ENCODE measurements at places on chromosomes 2 and 18. TPM values are rescaled to one million over a fixed set of nuclear protein-coding genes. Genes with fewer than 3 reads are reported as not detected.
A peak's percentile ranks its signal among the peaks of the same experiment; 100 is the strongest.

GRB14 gene
- total RNA-seq = not detected

SGPP2 gene
- 6.0 TPM for total RNA-seq

GRCh38 chr2:191691898-191692297 lies 14.0 kb downstream of the NABP1 start:
- H3K27ac ChIP-seq = no peak overlapping the region
- H3K4me3 ChIP-seq = no peak overlapping the region
- DNase-seq = no peak
- no peaks in the 10 kb centered on the region for H3K27me3 ChIP-seq
- peaks cover 4% of the 10 kb centered on the region for H3K36me3 ChIP-seq

- no peak for DNase-seq
- H3K36me3 ChIP-seq = no peaks in the 10 kb centered on the region
- no peaks in the 10 kb centered on the region for H3K27me3 ChIP-seq
- no peak overlapping the region for H3K27ac ChIP-seq
- no peak overlapping the region for H3K4me3 ChIP-seq
Measured at GRCh38 chr2:231046916-231047273, 9.6 kb downstream of the C2orf72 start.

- no peaks in the 10 kb centered on the region for H3K36me3 ChIP-seq
- no peak for DNase-seq
- no peaks in the 10 kb centered on the region for H3K4me1 ChIP-seq
- H3K27me3 ChIP-seq = no peaks in the 10 kb centered on the region
- H3K4me3 ChIP-seq = no peak overlapping the region
Measured at GRCh38 chr2:237503201-237503600, 16.1 kb downstream of the MLPH start.

GRCh38 chr2:230660294-230661060 lies 52.2 kb upstream of the CAB39 start:
- no peaks in the 10 kb centered on the region for H3K36me3 ChIP-seq
- H3K27me3 ChIP-seq = no peaks in the 10 kb centered on the region
- DNase-seq = peak; percentile 66
- H3K4me3 ChIP-seq = no peak overlapping the region
- peak overlapping the region; percentile 52 for H3K27ac ChIP-seq

DNA sequence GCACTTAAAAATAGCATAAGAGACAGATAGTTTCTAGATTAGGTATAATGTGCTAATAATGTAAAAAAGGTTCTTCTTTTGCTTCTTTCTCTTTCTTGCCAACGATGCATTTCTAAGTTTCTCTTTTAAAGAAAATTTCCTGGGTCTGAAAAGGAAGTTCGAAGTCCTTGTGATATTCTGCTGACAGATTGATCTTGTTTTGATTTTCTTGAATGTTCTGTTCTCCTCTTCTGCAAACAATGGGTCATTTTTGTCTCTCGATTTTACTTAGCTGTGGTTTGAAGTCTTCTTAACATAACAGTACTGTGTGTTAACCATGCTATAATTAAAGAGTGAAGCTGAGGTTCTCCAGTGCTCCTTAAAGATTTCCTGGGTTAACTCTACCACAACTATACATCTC lies 61.1 kb upstream of the ACYP2 start:
- peak overlapping the region; percentile 23 for H3K4me3 ChIP-seq
- H3K27ac ChIP-seq = peak overlapping the region; percentile 84
- DNase-seq = peak; percentile 7
- no peaks in the 10 kb centered on the region for H3K27me3 ChIP-seq
- H3K4me1 ChIP-seq = peaks cover 12% of the 10 kb centered on the region
- H3K36me3 ChIP-seq = peaks cover 7% of the 10 kb centered on the region

DNA sequence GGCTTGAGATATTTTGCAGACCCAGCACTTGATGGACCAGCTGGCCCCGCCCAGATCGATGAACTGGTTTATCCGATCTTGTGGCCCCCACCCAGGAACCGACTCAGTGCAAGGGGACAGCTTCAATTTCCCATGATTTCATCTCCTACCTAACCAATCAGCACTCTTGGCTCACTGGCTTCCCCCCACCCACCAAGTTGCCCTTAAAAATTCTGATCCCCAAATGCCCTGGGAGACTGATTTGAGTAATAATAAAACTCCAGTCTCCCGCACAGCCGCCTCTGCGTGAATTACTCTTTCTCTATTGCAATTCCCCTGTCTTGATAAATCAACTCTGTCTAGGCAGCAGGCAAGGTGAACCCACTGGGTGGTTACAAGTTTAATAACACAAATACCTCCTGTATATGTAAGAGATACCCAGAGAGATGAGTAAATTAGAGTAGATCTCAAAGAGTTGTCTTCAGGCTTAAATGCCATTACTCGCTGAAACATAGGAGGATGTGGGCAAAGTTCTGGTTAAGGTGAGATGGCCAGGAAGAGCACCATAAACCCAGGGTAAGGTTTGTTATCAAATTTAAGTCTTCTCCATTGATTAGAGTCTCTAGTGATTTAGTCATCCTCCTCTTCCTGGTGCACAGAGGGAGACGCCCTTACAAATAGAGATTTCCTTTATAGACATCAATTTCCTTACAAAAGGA lies 222.8 kb downstream of the ARL4C start:
- no peaks in the 10 kb centered on the region for H3K36me3 ChIP-seq
- no peaks in the 10 kb centered on the region for H3K4me1 ChIP-seq
- no peak overlapping the region for H3K27ac ChIP-seq
- no peaks in the 10 kb centered on the region for H3K27me3 ChIP-seq
- no peak overlapping the region for H3K4me3 ChIP-seq

ZNF385B gene
- total RNA-seq = not detected

DNA sequence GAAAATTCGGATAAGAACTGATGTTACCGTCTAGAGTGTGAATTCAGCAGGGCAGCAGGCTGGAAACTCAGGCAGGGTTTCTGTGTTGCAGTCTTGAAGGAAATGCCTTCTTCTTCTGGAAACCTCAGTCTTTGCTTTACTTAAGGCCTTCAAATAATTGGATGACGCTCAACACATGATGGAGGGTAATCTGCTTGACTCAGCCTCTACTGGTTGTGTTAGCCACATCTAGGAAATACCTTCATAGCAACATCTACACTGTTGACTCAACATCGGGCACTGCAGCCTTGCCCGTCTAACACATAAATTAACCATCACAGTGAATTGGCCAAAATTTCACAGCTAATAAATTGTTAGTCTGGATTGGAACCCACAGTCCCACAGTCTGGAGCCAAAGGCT lies 37.2 kb downstream of the YPEL5 start:
- no peak overlapping the region for H3K27ac ChIP-seq
- DNase-seq = no peak
- H3K27me3 ChIP-seq = no peaks in the 10 kb centered on the region
- H3K4me1 ChIP-seq = peaks cover 14% of the 10 kb centered on the region

DNA sequence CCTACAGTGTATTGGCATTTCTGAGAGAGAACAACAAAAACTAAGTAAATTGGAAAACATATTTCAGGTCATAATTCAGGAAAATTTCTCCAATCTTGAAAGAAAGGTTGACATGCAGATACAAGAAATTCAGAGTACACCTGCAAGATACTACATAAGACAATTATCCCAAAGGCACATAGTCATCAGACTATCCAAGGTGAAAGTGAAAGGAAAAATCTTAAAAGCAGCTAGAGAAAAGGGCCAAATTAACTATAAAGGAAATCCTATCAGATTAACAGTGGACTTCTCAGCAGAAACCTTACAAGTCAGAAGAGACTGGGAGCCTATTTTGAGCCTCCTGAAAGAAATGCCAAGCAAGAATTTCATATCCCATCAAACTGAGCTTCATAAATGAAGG lies 449.0 kb upstream of the MMADHC start:
- DNase-seq = no peak
- no peaks in the 10 kb centered on the region for H3K4me1 ChIP-seq
- H3K27ac ChIP-seq = no peak overlapping the region
- no peaks in the 10 kb centered on the region for H3K36me3 ChIP-seq

- H3K27me3 ChIP-seq = no peaks in the 10 kb centered on the region
- no peaks in the 10 kb centered on the region for H3K36me3 ChIP-seq
- H3K4me1 ChIP-seq = peaks cover 38% of the 10 kb centered on the region
- DNase-seq = peak; percentile 65
- peak overlapping the region; percentile 88 for H3K4me3 ChIP-seq
Measured at GRCh38 chr18:75211002-75211621, 515 bp downstream of the TSHZ1 start.

NPC1 gene
- 44.4 TPM for total RNA-seq

PFN4 gene
- total RNA-seq = 0.66 TPM

DNA sequence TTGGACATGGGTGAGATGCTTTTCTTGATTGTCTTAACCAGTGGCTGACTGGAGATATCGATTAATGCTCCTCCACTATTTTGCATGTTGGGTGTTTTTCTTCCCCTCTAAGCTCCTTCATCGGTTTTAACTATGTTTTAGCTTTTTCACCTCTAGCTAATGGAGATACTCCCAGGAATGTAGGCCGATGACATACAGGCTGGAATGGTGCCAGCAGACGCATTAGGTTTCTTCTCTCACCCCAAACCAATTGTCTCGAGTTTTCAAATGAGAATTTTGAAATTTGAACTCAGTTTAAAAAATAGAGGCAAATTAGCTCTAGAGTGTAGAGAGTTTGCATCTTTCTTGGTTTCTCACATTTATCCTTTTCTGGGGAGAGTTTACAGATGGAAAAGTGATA lies 247.6 kb downstream of the RPRM start:
- no peak overlapping the region for H3K4me3 ChIP-seq
- no peaks in the 10 kb centered on the region for H3K4me1 ChIP-seq

GRCh38 chr2:62335612-62336011 lies 139.7 kb downstream of the B3GNT2 start:
- H3K27me3 ChIP-seq = no peaks in the 10 kb centered on the region
- no peaks in the 10 kb centered on the region for H3K4me1 ChIP-seq
- DNase-seq = no peak
- no peaks in the 10 kb centered on the region for H3K36me3 ChIP-seq
- no peak overlapping the region for H3K4me3 ChIP-seq

DNA sequence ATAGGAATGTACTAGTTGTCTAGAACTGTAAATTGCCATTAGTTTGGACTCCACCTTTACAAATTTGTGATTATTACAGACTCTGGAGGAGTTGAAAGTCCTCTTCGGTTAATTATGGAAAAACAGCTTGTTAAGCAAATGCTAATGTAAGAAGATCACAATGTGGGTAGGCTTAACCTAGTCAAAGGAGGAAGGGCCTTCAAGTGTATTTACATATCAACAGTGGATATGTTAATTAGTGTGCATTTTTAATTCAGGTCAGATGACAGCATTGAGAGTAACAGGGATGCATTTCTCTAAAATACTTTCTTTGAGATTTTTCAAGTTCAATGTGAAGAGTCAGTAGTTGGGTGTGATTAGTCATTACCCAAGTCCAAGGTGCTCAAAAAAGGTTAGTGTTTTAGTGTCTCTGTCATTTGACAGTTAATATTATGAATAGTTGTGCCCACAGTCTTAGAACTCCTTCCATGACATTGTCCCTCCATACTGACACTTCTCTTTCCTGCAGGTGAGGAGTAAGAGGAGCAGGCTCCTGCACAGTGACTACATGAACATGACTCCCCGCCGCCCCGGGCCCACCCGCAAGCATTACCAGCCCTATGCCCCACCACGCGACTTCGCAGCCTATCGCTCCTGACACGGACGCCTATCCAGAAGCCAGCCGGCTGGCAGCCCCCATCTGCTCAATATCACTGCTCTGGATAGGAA lies 28.0 kb downstream of the CD28 start:
- no peaks in the 10 kb centered on the region for H3K27me3 ChIP-seq
- H3K36me3 ChIP-seq = no peaks in the 10 kb centered on the region
- H3K4me3 ChIP-seq = no peak overlapping the region
- DNase-seq = no peak

- peaks cover 12% of the 10 kb centered on the region for H3K4me1 ChIP-seq
- no peak overlapping the region for H3K27ac ChIP-seq
- DNase-seq = no peak
- no peaks in the 10 kb centered on the region for H3K36me3 ChIP-seq
- H3K27me3 ChIP-seq = peaks cover 31% of the 10 kb centered on the region
- no peak overlapping the region for H3K4me3 ChIP-seq
Measured at GRCh38 chr2:240815761-240816583, 4.0 kb downstream of the KIF1A start.

GRCh38 chr2:6995391-6996097 lies 78.3 kb downstream of the RNF144A start:
- no peak overlapping the region for H3K4me3 ChIP-seq
- no peaks in the 10 kb centered on the region for H3K36me3 ChIP-seq
- no peak overlapping the region for H3K27ac ChIP-seq

- H3K27ac ChIP-seq = no peak overlapping the region
- DNase-seq = no peak
- no peak overlapping the region for H3K4me3 ChIP-seq
- no peaks in the 10 kb centered on the region for H3K36me3 ChIP-seq
- H3K4me1 ChIP-seq = no peaks in the 10 kb centered on the region
- H3K27me3 ChIP-seq = no peaks in the 10 kb centered on the region
Measured at GRCh38 chr18:6757931-6758330, 28.4 kb downstream of the ARHGAP28 start.

SCTR gene
- total RNA-seq = not detected

EMILIN2 gene
- total RNA-seq = 48.2 TPM

Measured in B cell (primary cell).